ENCODE measurements at places on chromosomes 13 and 19.

- DNase-seq = no peak
Measured at GRCh38 chr13:20331949-20332348, 99.8 kb upstream of the GJB6 start.

- DNase-seq = no peak
Measured at GRCh38 chr19:33686262-33686661, 64.5 kb downstream of the CHST8 start.

DNA sequence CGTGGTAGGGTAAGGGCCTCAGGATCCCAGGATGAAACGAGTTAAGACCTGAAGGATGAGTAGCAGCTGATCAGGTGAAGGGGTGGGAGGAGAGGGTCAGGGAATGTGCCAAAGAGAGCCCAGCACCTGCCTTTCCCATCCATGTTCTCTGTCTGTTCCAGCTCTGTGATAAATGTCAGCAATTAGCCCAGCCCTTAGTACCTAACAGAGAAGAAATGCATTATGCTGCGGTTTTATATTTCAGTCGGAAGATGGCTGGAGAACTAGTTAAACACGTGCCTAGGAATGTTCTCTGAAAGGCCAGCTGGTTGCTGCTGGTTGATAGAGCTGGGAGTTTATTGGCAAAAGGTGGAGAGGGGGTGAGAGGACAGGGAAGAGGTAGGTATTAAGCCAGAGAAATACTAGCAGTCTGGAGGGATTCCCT lies 268.2 kb downstream of the SHISA2 start:
- DNase-seq = no peak

DNA sequence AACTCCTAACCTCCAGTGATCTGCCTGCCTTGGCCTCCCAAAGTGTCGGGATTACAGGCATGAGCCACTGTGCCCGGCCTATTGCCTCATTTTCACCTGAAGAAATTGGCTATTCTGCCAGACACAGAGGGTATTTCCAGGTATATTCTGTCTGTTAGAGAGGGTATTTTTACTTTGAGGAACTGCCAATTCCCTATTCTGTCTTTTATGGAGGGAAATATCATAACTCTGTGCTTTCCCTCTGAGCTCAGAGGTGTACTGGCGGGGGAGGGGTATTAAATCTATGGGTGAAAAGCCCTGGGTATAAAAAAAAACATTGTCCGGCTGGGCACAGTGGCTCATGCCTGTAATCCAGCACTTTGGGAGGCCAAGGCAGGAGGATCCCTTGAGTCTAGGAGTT lies 24.8 kb downstream of the TSKS start:
- DNase-seq = no peak

GRCh38 chr13:67549331-67549730 lies 319.2 kb upstream of the PCDH9 start:
- no peak for DNase-seq

- DNase-seq = peak; percentile 17
Measured at GRCh38 chr13:76723551-76724232, 162.5 kb downstream of the KCTD12 start.

DNA sequence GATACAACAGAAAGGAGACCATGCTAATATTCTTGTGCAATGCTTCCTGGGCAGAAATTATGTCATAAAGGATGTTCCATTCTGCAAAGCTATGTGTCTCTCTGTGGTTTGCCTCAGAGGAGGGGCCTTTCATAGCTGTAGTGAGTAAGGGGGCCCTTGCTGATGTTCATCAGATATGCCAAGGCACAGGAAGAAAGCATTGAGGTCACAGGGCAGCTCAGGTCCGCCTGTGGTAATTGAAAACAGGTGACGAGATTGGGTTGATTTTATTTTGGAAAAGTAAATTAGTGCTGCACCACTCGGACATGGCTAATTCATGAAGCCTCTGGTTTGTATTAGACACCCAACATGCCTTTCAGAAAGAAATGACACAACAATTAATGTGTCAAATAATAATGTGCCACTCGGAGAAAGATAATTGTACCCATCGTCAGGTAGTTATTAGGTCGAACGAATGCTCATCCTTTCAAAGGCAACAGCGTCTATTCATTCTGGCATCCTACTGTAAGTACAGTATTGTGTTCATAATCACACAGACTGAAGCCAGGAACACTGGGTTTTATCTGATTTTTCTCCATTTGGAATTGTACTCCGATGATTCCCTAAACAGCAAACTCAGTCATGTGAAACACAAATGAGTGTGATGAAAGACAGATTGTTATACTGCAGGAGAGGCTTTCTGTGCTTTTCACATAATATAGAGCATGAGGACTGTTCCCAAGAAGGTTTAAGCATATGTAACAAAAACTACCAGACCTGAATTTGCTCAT lies 421.6 kb upstream of the KLF12 start:
- DNase-seq = no peak

GRCh38 chr19:5916181-5916708 lies 2.2 kb downstream of the CAPS start:
- DNase-seq = no peak

DNA sequence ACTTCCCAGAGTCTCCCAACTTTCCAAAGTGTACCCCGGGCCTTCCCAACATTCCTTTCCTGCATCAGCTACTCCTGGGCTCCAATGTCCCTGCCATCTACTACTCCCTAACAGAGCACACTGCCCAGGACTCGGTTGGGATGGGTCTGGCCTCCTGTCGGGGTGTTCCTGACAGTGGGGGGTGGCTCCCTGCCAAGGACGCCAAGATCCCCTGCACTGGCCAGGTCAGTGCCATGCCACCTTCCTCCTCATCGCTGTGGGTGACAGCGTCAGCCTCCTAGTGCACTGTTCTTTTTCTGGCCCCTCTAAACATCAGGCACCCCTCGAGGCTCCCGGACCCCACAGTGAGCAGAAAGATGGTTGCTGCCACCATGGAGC lies 13.8 kb downstream of the EPS15L1 start:
- DNase-seq = no peak

DNA sequence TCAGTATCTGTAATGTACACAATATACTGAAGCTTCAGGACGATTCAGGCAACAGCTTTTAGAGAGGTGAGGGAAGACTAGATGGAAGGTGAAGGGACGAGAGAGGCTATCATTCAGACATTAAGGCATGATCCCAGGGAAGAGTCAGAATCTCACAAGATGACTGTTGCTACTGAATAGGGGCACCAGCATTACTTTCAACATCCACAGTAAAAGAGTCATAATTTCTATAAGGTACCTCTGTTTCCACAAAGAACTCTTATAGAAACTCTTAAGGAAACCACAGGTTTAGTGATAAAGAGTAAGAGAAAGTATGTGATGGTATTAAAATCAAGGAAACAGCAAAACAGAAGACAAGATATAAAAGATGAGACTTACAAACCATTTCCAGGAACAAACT lies 23.0 kb downstream of the LCP1 start:
- no peak for DNase-seq

GRCh38 chr13:108257248-108257647 lies 12.3 kb upstream of the TNFSF13B start:
- no peak for DNase-seq

DNA sequence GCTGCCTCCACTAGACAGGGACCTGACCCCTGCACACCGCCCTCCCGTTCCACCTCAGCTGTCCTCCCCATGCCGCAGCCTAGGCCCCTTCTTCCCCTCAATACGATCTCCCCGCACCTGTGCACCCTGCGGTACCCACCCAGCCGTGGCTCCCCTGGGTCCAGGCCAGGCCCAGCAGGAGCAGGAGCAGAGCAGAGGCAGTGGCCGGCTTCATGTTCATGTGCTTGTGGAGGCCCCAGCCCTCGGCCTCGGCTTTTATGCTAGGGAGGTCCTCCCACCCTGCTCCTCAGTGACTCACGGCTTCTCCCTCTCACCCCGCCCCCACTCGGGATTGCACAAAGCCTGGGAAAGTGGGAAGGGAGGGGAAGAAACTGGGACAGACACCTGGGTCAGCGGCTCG lies 11.4 kb upstream of the KRTDAP start:
- DNase-seq = no peak

- no peak for DNase-seq
Measured at GRCh38 chr19:2783781-2784145, 690 bp upstream of the SGTA start.

GRCh38 chr19:45607071-45608029 lies 5.3 kb upstream of the GPR4 start:
- peak; percentile 40 for DNase-seq

- DNase-seq = peak; percentile 72
Measured at GRCh38 chr19:5578097-5578846, 10.5 kb upstream of the TINCR start.

DNA sequence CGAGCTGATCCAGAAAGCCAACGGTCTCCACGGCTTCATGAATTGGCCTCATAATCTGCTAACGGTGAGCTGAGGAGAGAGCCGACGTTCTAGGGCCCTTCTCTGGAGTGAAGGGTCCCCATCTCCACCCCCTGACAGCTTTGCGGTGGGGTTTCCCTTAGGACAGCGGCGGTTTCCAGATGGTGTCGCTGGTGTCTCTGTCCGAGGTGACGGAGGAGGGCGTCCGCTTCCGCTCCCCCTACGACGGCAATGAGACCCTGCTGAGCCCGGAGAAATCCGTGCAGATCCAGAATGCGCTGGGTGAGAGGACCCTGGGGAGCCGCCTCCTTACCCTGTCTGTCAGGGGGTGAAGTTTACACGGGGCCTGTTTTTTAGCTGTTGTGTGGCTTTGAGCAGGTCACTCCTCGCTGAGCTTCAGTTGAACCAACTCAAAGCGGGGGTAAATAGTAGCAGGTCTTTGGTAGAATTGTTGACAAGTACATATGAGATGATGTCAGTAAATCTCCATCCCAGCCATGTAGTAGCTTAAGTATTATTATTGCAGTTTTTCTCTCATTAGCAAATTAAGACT lies 801 bp downstream of the QTRT1 start:
- DNase-seq = peak; percentile 27

GRCh38 chr13:25463496-25463895 lies 91.7 kb downstream of the ATP8A2 start:
- no peak for DNase-seq

GRCh38 chr13:66128692-66129269 lies 1101.4 kb downstream of the PCDH9 start:
- DNase-seq = no peak

DNA sequence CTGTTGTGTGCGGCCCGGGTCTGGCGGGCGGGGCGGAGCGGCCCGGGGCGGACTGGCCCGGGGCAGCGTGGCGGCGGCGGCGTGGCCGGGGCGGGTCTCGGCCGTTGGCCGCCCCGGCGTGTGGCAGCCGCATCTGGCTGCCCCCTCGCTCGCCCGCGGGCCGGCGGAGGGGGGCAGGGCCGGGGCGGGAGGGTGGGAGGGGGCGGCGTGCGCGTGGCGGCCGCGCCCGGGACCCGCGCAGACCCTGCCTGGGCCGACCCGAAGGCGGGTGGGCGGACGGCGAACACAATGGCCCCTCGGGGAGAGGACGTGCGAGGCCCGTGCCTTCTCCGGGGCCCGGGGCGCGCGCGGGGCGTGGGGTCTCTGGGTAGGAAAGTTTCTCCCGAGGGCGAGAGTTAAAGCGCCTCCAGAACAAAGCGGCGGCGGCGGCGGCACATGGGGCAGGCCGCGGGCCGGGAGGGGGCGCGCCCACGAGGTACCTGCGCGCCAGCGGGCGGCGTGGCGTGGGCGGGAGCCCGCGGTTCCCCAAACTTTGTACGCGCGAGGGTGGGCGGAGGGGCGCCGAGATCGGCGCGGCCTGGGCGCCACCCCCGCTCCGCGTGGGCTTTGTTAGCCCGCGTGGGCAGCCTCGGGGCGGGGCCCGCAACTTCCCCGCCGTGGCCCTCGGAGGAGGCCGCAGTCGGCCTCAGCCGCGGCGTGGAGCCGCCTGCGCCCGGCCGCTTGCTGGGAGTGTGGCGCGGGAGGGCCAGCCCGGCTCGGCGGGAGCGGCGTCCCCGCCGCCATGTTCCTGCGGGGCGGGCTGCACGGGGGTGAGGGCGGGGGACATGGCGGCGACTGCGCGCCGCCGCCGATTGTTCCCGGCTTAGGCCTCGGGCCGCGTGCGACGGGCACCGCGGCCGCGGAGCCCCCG lies 764 bp downstream of the MIR17HG start:
- peak; percentile 62 for DNase-seq

GRCh38 chr13:66139250-66139649 lies 1090.9 kb downstream of the PCDH9 start:
- no peak for DNase-seq

- no peak for DNase-seq
Measured at GRCh38 chr19:5337126-5337525, 3.5 kb downstream of the PTPRS start.

DNA sequence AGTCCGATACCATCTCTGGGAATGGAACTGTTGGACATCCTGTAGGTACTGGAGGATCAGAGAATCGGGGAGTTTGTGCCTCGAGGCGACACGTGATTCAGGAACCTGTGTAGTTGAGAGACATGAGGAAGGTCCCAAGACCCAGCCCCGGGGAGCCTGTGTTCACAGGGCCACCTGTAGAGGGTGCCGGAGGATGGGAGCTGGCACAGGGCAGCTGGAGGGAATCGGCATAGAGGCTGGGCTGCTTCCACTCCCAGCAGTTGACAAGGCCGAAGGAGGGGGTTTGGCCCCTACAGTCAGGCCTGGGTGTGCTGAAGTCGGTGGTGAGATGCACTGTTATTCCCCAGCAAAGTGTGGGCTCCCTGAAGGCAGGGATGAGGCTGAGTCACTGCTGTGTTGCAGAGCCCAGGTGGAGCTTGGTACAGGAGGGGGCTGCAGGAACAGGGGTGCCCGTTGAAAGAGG lies 2.5 kb upstream of the ISYNA1 start:
- peak; percentile 43 for DNase-seq

DNA sequence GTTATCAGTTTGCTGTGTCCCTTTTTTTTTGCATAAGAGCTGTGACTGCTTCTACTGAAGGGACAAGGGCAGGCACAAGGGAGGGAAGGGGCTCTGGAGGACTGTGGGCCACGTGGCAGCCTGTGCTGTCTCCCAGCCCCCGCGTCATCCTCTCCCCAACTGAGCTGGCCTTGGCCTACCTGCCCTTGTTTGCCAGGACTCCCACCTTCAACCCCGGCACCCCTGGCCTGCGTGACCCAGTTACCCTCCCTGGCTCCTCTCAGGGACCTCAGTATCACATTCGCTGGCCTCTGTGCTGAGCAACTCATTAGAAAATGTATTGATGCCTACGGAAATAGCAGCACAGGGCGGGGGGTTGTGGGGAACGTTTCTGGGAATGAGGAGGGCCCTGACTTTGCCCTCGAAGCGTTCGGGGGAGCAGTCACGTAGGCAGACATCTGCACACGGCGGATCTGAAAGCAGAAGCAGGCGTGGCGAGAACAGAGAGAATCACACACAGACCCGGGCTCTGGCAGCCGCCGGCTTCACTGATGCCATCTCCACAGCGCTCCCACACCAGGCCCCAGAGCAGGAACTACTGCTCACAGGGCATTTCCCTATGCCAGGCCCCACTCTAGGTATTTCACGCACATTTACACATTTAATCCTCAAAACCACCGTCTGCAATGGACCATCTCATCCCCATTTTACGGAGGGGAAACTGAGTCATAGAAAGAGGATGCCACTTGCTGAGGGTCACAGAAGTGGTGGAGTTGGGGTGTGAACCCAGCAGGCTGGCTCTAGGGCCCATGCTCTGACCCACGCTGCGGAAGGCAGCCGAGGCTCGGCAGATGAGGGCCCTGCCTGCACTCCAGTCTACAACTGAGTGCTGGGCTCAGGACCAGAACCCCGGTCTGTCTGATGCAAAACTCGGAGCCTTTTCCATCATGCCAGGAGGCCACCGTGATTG lies 5.7 kb upstream of the ATF5 start:
- no peak for DNase-seq
